ENCODE measurements at places on chromosomes 5 and 9.

DNA sequence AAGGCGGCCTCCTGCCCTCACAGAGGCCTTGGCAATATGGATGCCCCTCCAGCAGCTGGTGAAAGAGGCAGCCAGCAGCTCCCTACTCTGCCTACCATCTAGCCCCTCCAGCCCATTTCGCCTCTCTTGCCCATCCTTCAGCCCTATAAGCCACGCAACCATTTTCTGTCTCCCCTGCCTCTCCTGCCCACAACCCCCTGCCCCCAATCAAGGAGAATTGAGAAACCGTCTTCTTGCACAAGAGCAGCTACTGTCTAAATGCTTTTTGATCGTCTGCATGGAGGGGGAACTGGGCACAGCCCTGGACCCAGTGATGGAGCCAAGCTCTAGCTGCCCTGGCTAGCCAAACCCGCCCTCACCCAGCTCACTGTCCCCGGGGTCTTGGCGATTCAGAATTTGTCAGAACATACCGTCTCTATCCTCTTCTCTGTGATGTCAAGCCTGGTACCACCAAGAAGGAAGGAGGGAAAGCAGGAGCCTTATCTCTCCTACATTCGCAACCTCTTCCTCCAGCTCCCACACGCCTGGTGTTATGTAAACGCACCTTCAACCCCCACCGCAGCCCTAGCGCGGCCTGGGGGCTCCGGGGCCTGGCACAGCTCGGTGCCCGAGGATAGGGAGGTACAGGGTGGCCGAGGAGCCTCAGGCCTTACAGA is 1.2 kb downstream of the SPRY4 start:
- DNase-seq: no peak

- DNase-seq: no peak
Observed at GRCh38 chr9:4596165-4596922, 65.8 kb upstream of the PLPP6 start.

DNA sequence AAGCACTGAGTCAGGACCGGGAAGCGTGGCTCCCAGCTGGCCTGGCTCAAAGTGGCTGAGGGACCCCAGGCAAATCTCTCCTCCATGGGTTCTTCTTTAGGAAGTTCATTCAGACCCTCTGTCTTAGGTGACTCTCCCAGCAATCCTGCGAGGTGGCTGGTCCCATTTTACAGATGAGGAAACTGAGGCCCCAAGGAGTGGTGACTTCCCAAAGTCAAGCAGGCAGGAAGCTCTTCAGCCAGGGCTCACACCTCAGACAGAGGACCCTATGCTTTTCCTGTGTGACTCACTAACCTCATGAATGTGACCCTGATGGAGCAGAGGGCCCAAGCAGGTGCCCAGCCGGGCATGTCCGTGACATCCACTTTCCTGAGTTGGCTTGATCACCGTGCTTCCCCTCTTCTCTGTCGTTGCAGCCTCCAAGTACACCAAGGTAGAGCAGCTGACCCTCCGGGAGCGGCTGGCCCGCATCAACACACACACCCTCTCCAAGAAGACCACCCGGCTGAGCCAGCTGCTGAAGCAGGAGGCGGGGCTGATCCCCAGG is 36.5 kb downstream of the ARHGEF37 start:
- no peak for DNase-seq

GRCh38 chr5:72251386-72251785 is 68.7 kb downstream of the MRPS27 start:
- no peak for DNase-seq

- DNase-seq: no peak
Observed at GRCh38 chr5:7676455-7676854, 174.5 kb downstream of the CFAP90 start.

- no peak for DNase-seq
Observed at GRCh38 chr9:21294904-21295538, 10.1 kb downstream of the IFNA5 start.

GRCh38 chr5:161757223-161757622 is 71.7 kb downstream of the GABRA6 start:
- no peak for DNase-seq

GRCh38 chr9:115162946-115163345 is 45.0 kb upstream of the TNC start:
- DNase-seq: no peak

All from EL (cell line).